NCI-H1105 treated with DMSO at 0.1 percent for 48 hours (cell line): ENCODE measurements at places on chromosomes 3 and 15.

DNA sequence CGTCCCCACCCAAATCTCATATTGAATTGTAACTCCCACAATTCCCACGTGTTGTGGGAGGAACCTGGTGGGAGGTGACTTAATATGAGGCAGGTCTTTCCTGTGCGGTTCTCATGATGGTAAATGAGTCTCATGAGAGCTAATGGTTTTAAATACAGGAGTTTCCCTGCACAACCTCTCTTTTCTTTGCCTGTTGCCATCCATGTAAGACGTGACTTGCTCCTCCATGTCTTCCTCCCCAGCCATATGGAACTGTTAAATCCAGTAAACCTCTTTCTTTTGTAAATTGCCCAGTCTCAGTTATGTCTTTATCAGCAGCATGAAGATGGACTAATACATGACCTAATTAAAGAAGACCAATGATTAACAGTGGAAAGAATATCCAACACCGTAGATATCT is 56.6 kb downstream of the SSR3 start:
- DNase-seq: no peak

GRCh38 chr3:158167737-158168557 is 58.1 kb downstream of the RSRC1 start:
- DNase-seq: no peak

GRCh38 chr15:62758952-62759349 is 283.6 kb upstream of the TPM1 start:
- DNase-seq: no peak

- no peak for DNase-seq
Measured at GRCh38 chr3:52845691-52846431, 11.0 kb upstream of the MUSTN1 start.

- DNase-seq: no peak
Measured at GRCh38 chr3:149424918-149425317, 47.5 kb upstream of the TM4SF1 start.

DNA sequence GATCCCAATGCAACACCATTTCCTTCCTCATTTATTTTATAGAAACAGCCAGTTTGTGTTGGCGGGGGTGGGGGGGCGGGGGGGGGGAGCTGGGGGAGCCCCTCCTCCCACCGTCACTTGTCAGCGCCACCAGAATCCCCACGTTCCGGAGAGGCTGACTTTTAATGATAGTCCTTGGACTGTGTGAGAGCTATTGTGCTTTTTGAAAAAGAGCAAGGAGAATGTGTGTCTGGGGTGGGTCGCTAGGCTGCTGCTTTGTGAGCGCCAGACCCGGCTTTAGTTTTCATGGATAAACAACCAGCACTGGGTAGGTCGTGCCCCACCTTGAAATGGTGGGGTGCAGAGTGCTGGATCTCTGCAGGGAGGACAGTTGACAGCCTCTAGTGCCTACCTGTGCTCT is 135.0 kb upstream of the ONECUT1 start:
- no peak for DNase-seq

DNA sequence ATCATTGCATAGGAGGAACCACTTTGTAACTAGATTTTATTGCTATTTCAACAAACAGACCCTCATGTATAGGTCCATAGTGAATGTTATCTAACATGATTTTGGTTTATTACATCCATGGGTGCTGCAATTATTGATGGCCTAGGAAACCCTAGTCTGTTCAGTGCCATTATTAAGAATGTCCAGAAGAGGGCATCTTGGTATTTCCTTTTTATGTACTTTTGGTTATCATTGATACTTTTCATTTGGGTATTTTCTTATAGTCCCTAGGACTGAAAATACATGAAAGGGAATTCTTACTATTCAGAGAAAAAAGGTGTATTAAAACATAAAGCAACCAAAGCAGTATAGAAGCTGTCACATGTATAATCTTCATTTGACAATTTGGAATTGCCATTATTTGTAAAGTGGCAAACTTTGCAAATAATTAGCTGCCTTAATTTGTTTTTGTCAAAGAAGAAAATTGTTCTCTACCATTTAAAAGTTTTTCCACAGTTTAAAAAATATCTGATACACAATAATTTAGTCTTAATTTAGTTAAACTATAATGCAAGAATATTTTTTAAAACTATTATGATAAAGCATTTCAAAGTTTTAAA is 48.7 kb downstream of the CNOT10 start:
- peak; percentile 23 for DNase-seq

- DNase-seq: no peak
Measured at GRCh38 chr3:150330872-150331271, 77.2 kb upstream of the TSC22D2 start.

DNA sequence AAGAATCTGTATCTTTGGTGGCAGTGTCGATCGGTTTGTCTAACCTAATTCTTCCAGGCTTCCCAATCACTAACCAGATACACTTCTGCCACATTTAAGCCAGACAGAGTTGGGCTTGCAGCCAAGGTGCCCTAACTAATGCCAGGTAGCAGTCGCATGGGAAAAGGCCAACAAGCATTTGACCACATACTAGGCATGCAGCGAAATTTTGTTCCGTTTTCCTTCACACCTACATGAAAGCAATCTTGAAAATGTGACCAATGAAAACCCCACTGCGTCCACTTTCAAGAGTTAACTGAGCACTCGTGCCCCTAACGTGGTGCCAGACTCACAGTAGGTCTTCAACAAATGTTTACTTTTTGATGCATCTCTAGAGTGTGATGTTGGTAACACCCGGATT is 192.2 kb upstream of the TPM1 start:
- DNase-seq: no peak

DNA sequence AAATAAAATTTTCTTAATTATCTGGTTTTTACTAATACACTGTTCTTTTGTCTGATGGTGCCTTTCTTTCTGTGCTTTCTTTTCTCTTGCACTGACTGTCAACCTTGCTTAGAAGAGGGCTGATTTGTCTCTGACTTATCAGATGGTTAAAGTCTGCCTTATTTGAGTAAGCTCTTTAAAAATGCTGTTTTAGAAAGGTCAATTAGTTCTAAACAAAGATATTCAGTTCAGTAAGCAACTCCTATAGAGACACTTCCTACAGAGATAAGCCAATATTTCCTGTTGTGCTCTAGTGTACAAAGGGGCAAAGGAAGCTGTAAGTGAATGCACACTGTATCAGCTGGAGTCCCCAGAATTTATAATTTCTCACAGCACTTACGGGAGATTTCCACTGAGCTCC is 153.4 kb upstream of the TSPAN3 start:
- no peak for DNase-seq

DNA sequence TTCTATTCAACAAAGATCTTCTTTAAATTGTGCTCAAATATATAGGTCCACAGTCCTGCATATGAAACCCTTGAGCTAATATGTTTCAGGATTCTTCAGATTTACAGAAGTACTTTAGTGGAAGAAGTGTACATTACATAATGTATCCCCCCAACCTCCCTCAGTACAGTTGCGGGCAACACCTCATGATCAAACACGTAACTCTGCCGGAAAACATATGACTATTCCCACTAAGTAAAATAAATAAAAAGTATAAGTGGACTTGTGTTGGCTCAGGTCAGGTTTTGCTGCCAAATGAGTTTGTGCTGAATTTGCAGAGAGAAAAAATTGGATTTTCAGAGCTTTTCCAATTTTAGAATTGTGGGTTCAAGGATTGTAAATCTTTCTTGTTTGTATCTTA is 267.6 kb upstream of the MDFIC2 start:
- no peak for DNase-seq

DNA sequence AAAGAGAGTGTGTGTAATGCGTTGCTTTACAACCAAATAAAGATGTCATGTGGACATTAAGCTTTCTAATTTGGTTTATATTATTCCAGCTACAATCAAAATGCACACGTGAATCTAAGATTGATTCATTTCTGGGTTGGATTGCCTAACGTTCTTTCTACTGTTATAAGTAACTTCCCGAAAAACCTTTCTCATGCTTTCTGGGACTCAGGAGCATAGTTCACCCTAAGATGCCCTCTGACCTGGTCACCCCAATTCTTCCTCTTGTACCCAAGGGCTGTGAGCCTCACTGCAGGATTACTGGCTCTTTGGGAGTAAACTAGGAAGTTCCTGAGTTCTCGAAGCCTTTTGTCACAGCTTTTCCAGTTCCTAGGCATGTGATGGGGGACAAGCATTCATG is 12.7 kb upstream of the LMCD1 start:
- DNase-seq: no peak

DNA sequence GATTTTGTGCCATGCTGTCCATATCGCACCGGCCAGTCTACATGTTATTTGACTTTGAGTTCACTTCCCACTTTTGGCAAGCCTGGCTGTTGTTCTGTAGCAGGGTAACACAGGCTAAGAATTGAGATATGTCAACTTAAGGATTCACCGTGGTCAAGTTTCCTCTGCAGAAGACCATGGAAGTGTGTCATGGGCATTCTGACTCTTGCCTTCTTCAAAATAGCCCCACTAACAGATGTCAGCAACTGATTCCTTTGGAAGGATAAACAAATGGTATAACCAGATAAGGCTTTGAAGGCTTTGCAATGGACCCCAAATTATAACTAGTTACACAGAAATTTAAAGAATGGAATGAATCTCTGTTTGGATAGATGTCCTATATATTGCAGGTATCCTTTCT is 20.1 kb upstream of the CD47 start:
- no peak for DNase-seq
